ENCODE measurements at places on chromosomes 1 and 21.

- no peak for DNase-seq
These were observed 853 bp upstream of the DOP1B start for GRCh38 chr21:36155603-36156338.

- DNase-seq: no peak
These were observed 825 bp downstream of the TMEM39B start for GRCh38 chr1:32073299-32074229.

GRCh38 chr1:201584471-201585092, 45.7 kb downstream of the NAV1 start:
- DNase-seq: peak; percentile 39

DNA sequence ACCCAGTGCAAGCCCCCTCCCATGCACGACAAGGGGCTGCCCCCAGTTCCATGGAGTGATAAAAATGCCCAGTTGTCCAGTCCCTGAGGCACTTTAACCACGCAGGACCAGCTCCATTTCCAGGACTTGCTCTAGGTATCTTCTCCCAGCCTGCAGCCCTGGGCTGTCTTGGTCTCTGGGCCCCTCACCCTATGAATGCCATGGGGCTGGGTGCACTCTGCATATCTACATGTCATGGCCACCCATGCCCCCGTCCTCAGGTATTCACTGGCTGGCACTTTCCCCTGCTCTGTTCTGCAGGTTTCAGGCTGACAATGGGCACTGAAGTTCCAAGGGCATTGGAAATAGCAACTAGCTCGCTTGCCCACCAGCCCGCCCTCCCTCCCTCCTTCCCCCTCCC, 19.6 kb upstream of the C1orf174 start:
- DNase-seq: no peak

DNA sequence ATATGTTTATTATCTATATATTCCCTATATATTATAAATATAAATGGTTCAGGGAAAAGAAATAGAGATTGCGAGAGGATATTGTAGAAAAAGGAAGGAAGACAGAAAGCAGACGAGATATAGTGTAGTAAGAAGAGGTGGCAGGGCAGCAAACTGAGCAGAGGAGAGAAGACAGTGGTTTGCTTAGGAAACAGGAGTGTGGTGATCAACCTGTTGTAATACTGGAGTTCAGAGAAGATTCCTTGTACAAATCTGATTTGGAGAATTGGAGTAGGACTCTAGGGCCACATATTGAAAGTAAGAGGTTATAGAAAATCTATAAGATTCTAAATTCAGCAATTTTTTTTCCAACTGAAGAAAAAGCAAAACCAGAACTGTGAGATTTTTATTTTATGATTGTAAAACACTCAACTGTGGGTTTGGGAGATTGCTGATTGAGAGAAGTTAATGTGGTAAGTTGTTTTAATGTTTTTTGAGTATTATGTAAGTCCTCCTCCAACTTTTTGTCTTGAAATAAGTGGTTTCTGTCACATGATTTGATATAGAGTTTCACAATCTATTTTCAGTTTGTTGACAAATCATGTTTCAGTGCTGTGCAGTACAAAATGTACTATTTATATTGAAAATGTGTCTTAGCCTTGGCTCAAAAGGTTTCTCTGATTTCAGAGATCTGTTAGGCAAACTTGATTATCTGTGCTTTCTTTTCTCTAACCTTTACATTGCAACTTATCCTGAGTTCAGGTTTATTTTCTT, 9.6 kb upstream of the AMY2B start:
- DNase-seq: peak; percentile 46

DNA sequence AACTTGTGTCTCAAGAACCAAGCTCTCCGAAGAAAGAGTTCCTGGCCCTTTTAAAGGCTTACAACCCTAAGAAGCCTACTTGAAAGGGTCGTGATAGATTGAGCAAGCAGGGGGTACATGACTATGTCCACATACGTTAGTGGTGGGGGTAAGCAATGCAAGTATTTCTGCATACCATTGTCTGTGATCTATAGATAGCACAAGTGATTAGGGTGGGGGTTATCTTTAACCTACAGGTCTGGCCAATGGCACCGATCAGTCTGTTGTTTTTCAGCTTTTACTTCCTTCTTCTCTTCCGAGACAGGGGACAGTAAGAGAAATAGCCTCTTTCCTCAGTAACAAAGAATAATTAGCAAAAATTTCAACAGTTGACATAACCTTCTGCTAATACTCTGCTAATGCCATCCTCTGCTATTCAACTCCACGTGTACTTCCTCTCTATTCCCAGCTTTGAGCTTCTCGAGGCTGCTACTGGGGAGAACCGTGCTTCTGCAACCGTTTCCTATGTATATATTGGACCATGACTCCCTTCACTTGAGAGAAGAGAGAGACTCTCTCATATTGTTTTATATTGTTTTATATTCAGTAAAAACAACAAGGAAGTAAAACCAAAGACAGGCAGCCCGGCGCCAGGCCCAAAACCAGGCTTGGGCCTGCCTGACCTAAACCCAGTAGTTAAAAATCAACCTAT, 727.7 kb upstream of the NCAM2 start:
- DNase-seq: no peak

DNA sequence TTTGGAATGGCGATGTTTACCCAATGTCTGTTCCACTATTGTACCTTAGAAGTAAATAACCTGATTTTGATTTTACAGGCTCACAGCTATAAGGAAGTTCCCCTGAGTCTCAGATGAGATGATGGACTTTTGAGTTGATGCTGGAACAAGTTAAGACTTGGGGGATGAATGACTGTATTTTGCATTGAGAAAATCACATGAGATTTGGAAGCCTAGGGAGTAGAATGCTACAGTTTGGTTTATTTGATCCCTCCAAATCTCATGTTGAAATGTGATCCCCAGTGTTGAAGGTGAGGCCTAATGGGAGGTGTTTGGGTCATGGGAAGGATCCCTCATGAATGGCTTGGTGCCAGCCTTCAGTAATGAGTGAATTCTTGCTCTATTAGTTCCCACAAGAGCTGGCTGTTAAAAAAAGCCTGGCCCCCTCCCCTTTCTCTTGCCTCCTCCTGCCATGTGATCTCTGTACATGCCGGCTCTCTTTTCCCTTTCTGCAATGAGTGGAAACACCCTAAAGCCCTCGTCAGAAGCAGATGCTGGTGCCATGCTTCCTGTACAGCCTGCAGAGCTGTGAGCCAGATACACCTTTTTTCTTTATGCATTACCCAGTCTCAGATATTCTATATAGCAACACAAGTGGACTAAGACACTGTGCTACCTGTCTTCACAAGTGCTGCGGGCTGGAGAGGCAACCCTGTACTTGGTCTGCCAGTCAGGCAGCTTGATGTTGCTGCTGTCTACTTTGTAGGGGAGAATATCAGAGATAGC, 77.0 kb upstream of the TLR5 start:
- no peak for DNase-seq

- no peak for DNase-seq
These were observed 56.3 kb downstream of the TNFSF4 start for GRCh38 chr1:173150795-173151194.

DNA sequence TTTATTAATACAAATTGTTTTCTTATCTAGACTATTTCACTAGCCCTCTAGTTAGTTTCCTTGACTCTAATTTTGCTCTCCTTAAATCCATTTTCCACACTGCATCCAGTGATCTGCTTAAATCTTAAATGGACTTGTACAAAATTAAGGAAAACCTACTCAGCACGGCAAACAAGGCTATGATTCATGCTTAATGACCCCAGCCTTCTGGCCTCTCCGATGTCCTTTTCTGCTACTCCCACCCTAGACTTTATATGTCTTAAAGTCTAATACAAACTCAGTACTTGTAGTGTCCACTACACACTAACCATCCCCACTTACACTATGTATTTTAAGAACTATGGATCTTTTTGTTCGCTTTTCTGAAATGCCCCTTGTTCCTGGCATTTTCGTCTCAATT, 2.2 kb downstream of the TMED5 start:
- peak; percentile 52 for DNase-seq

DNA sequence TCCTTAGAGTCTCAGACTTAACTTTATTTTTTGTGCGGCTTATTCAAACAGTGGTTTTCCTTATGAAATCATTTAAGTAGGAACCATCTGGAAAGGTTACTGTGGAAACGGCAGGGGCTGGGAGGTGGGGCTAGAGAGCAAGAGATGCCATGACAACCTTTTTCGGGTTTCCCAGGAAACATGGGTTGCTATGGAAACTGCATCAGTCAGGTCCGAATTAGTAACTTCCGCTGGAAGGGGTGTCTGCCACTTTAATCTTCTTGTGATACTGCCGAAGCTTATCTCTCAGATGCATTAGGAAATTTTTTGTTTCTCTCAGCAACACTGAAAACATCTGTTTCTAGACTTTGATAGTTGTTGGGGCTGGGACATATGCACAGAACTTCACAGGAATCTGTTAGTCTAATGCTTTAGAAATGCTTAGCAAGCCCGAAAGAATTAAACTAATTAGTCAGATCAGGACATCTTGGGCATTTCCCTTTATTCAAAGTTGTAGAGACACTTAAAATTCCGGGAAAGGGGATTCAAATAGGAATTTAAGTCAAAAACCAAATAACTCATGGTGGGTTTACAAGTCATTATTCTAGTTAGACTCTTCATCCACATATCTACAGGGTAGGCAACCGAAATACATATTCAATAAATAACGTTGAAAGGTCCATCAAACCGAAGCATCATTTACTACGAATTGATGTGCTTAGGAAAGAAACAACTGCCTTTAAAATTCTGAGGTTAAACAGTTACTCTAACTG, 2.6 kb downstream of the KCNA3 start:
- no peak for DNase-seq

DNA sequence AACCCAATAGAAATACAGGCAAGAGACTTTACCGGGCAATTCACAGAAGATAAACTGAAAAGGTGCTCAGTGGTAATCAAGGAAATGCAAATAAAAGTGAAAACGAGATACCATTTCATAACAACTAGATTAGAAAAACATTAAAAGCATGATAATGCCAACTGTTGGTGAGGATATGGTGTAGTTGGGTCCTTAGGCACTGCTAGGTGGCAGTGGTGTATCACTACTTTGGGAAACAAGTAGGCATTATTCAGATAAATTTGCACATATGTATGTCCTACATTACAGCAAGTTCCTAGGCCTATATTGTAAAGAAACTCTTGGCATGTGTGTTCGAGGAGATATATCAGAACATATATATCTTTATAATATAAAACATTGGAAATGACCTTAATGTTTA, 31.0 kb downstream of the AZIN2 start:
- DNase-seq: peak; percentile 34

GRCh38 chr1:234234199-234234598, 139.1 kb upstream of the COA6 start:
- no peak for DNase-seq

- no peak for DNase-seq
These were observed 2.5 kb upstream of the ELAVL4 start for GRCh38 chr1:50106095-50106761.

DNA sequence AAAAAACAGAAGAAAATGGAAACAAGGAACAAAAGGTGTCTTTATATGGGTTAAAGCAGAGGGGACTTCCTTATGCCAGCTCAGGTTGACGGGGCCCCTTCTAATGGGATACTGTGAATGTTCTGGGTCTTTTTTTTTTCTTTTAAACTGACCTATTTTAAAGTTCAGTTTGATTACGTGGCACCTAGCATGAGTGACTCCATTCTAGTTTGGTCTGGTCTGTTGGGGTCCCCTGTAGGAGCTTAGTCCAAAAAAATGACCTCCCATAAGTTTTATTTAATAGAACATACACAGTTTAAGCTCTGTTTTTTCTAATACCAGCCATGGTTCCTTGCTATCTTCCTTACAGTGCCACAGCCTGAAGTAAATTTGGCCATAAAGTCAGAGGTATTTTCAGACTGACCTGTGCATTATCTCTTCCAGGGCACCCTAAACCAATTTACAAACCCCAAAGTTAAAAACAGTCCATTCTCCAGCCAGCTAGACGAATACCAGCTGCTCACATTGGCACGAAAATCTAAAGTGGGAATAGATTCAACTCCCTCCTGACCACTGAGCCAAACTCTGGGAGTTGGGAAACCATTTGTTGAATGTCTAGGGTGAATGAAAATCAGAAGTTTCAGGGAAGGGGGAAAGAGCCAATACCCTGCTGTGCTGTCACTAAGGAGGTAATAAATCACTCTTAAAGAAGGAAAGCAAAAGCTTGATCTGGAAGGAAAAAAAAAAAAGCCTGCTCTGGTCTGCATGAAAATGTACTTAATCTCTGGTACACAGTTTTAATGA, 42.4 kb downstream of the AKNAD1 start:
- DNase-seq: peak; percentile 33

DNA sequence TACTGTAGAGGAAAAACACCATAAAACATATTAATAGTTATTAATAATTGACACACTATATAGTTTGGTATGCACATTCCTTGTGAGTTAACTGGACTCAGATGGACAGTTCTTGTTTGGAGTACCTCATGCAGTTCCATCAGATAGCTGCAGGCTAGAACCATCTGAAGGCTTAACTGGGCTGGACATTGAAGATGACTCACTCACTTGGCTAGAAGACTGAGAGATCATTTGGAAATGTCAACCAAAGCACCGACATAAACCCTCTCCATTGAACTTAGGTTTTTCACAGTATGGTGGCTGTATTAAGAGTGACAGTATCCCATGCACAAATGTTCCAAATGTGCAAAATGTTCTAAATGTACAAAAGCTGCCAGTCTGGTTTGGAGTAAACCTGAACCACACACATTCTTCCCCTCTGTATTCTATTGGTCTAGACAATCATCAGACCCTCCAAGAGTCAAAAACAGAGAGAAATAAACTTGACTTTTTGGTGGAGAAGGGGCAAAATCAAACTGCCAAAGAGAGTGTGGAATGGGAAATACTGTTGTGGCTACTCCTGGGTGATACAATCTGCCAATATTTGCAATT, 708.4 kb downstream of the KCNT2 start:
- no peak for DNase-seq

DNA sequence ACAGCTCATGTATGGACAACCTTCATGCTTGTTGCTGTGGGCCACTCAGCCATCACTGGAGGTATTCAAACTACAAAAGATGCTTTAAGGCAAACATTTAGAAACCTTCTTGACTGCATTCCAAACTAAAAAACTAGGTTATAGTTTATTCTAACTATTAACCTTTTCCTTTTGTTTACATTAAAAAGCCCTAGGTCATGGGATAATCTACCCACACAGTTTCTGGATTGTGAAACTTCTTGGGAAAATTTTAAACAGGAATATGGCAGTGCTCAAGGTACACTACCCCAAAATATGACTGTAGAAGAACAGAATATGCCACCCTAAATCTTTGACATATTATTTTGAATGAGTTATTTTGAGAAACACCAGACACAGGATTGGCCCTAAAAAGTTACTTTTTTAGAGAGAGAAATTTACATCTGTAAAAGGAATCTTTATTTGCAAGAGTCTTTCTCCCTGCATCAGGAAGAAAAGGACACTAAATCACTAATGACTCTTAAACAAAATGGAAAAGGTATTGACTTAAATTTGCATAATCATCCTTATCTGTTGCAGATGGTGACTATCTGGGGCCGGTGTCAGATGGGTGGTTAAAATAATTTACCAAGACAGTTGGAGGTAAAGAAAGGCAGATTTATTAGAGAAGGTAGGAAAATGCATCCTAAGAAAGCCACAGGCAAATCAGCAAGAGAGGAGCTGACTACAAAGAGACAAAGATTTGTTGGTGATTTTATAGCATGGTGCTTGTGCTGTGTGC, 25.1 kb upstream of the NUF2 start:
- DNase-seq: no peak

GRCh38 chr1:204320382-204320804, 39.3 kb downstream of the PLEKHA6 start:
- peak; percentile 83 for DNase-seq

GRCh38 chr1:15007368-15007767, 146.2 kb upstream of the TMEM51 start:
- no peak for DNase-seq

Data from renal cortical epithelial cell (primary cell).